ENCODE measurements at places on chromosomes 2 and 18.

GRCh38 chr2:64987956-64988419 is 1.2 kb upstream of the SLC1A4 start:
- DNase-seq: no peak

- peak; percentile 92 for DNase-seq
These were observed 45.2 kb downstream of the NCK2 start for GRCh38 chr2:105789745-105790460.

DNA sequence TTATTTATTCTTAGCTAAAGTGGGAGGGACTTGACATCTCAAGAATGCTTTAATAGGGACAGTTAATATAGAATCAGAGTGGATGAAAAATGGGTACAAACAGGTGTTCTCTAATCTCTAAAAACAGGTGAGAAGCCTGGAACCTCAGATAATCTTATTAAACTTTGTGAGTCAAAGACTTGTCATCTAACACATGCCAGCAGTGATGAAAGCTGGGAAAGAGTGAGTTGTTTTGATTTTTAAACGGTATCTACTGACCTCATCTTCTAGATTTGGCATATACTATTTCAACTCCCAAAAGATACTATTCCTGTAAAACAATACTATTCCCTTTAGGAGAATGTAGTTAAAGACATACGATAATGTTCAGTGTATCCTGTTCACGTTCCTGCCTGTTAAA is 103.4 kb downstream of the CCDC141 start:
- no peak for DNase-seq

- no peak for DNase-seq
These were observed 180.6 kb downstream of the MC4R start for GRCh38 chr18:60191926-60192325.

DNA sequence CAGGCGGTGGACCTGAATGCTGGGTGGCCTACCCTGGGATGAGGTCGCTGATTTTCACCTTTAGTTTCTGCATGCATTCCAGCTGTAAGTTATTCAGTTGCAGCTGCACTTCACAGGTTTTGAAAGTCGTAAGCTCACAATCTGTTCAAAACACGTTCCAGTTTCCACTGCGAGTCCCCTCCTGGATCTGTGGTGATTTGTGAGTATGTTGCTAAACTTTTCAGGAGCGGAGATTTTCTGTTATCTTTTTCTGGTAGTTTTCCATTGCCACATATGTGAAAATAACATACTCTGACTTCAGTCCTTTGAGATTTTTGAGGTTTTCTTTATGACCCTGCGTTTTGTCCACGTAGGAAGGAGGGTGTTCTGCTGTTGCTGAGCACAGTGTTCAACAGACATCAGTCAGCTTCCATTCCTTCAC is 102.1 kb downstream of the SNTG2 start:
- no peak for DNase-seq

Data from bone marrow (tissue), 2 donors.